ENCODE measurements at places on chromosomes 7 and 10. TPM values are rescaled to one million over a fixed set of nuclear protein-coding genes. Genes with fewer than 3 reads are reported as not detected.

REEP3 gene
- total RNA-seq: 24.5 TPM

LEP gene
- total RNA-seq: not detected

MCU gene
- total RNA-seq: 41.0 TPM

PDE1C gene
- total RNA-seq: 17.8 TPM

CUL1 gene
- total RNA-seq: 60.2 TPM

GPRIN2 gene
- total RNA-seq: 19.3 TPM

HOXA3 gene
- total RNA-seq: not detected

NME8 gene
- not detected for total RNA-seq

PNLIP gene
- not detected for total RNA-seq

FAM131B gene
- total RNA-seq: 91.1 TPM

SCART1 gene
- total RNA-seq: 0.47 TPM

ARHGAP21 gene
- total RNA-seq: 338 TPM

All from occipital lobe (tissue), 3 donors.